Cortex of kidney (tissue), 1 donor: ENCODE measurements at places on chromosomes 11 and 22.

GRCh38 chr22:42811459-42811858 lies 45.6 kb downstream of the ARFGAP3 start:
- DNase-seq, result no peak

DNA sequence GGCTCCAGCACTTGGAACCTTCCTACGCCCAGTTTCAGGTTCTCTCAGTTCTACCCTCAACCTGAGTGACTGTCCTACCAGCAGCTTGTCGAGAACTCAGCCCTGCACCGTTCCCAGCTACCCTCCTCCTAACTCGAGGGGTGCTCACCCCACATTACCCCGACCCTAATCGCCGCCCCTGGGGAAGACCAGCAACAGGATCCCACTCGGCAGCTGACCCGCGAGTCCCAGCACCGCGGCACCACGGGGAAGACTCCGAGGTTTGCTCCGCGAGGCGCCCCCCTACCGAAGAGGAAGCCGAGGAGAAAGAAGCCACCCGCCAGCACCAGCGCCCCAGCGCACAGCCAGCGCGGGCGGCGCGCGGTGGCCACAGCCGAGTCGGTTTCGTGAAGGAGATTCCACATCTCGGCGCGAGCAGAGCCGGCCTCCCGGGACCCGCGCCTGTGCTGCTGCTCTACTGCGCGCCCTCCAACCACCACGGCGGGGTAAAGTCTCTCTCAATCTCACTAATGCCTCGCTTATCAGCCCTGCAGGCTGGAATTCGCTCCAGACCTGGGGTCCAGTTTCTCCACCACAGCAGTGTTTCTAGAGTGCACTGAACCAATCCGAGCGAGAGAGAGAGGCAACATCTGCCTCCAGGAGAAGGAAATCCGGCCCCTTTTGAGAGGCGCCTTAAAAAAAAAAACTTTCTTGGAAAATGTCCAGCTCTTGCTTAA lies at the start of gene FOLH1:
Gene FOLH1 (minus strand): TSS at position 597 of the 716 bp plus-strand sequence. CDS start 193 bp downstream, at position 404.
- DNase-seq, result no peak

DNA sequence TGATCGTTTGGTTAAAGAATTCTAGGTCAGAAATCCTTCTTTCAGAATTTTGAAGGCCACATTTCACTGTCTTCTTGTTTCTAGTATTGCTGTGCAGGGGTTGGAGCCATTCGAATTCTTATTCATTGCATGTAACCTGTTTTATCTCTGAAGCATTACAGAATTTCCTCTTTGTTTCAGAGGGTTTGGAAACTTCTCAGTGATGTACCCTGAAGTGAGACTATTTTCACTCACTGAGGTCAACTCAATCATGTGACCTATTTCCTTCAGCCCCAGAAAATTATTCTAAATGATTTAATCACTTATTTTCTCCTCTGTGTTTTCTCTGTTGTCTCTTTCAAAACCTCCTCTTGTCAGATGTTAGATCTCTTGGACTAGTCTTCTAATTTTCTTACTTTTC lies 147.8 kb downstream of the ENTHD1 start:
- DNase-seq, result no peak

DNA sequence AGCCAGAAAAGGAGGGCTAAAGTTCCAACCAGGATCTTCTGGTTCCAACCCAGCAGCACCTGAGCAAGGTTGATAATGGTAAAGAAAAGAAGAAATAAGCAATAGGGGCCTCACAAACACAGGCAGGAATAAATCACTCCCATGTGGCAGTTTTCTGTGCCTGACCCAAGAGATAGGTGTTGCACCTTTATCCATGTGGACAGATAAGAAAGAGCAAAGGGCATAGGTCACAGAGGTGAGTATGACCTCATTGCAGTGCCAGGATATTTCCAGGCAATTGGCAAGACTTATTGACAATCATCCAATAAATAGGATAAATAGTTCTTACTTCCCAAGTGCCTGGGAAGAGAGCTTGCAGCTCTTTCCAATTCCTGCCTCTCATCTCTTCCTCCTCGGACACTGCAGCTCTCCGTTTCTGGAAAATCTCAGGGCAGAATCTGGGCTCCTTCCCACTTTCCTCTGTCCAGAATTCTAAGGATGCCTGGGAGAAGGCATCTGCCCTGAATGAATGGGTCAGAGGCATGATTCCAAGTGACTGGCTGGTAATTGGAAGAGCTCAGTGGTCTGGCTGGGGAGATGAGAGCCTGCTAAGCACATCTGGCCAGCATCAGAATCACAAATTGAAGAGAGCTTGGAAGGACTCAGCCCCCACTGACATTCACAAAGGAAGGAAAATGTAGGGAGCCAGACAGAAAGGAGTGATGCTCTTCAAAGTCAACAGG lies 14.5 kb upstream of the LRRC55 start:
- DNase-seq, result no peak

DNA sequence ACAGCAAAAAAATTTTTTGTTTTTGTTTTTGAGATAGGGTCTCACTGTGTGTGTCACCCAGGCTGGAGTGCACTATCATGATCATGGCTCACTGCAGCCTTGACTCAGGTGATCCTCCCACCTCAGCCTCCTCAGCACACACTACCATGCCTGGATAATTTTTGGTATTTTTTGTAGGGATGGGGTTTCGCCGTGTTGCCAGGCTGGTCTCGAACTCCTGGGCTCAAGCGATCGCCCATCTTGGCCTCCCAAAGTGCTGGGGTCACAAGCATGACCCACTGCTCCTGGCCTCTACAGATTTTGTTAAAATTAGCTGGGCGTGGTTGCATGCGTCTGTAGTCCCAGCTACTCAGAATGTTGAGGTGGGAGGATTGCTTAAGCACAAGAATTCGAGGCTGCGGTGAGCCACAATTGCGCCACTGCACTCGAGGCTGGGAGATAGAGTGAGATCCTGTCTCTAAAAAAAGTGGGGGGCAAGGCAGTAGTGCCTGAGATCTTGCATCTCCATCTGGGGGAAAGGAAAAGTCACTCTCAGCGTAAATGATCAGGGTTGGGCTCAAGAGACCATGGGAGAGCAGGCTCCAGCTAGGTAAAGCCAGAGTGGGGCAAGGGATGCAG lies 10.6 kb upstream of the DGKZ start:
- no peak for DNase-seq

DNA sequence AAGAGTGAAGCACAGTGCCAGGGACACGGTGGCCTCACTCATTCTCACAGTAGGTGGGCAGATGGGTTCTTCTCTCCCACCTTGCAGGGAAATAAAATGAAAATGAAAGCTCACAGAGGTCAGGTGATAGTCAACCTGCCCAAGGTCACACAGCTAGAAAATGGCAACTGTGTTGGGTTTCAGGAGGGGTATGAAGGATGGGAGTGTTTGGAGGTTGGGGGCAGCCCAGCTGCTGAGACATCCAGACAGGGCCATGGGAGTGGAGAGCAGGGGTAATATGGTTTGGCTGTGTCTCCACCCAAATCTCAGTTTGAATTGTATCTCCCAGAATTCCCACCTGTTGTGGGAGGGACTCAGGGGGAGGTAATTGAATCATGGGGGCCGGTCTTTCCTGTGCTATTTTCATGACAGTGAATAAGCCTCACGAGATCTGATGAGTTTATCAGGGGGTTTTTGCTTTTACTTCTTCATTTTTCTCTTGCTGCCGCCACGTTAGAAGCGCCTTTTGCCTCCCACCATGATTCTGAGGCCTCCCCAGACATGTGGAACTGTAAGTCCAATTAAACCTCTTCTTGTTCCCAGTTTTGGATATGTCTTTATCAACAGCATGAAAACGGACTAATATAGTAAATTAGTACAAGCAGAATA lies 247.0 kb downstream of the TENM4 start:
- DNase-seq, result no peak

- DNase-seq, result no peak
Observed at GRCh38 chr11:31617246-31617645, 107.7 kb downstream of the ELP4 start.

DNA sequence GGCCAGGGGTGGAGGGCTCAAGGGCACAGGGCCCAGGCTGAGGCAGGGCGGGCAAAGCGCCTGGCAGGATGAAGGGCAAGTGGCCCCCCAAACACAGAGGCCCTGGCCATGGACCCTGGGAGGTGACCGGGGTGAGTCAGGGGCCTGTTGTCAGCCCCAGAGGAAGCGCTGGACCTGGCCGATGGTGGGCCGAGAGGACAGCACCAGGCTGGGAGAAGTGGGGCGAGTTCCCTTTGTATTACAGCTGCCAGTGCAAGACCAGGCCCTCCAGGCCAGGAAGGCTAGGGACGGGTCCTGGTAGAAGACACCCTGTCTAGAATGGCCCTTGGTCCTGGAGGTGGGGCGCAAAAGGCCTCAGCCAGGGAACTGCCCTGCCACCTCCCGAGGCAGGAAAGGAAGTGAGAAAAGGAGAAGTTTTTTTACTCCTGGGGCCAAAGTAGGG lies 12.8 kb downstream of the CXCR5 start:
- no peak for DNase-seq

DNA sequence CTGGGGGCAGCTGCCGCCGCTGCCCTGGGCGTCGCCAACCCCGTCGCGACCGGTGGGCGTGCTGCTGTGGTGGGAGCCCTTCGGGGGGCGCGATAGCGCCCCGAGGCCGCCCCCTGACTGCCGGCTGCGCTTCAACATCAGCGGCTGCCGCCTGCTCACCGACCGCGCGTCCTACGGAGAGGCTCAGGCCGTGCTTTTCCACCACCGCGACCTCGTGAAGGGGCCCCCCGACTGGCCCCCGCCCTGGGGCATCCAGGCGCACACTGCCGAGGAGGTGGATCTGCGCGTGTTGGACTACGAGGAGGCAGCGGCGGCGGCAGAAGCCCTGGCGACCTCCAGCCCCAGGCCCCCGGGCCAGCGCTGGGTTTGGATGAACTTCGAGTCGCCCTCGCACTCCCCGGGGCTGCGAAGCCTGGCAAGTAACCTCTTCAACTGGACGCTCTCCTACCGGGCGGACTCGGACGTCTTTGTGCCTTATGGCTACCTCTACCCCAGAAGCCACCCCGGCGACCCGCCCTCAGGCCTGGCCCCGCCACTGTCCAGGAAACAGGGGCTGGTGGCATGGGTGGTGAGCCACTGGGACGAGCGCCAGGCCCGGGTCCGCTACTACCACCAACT lies 1.0 kb downstream of the FUT4 start:
- DNase-seq, result no peak
